Fibroblast of mammary gland (primary cell): ENCODE measurements at places on chromosomes 7 and 10.

DNA sequence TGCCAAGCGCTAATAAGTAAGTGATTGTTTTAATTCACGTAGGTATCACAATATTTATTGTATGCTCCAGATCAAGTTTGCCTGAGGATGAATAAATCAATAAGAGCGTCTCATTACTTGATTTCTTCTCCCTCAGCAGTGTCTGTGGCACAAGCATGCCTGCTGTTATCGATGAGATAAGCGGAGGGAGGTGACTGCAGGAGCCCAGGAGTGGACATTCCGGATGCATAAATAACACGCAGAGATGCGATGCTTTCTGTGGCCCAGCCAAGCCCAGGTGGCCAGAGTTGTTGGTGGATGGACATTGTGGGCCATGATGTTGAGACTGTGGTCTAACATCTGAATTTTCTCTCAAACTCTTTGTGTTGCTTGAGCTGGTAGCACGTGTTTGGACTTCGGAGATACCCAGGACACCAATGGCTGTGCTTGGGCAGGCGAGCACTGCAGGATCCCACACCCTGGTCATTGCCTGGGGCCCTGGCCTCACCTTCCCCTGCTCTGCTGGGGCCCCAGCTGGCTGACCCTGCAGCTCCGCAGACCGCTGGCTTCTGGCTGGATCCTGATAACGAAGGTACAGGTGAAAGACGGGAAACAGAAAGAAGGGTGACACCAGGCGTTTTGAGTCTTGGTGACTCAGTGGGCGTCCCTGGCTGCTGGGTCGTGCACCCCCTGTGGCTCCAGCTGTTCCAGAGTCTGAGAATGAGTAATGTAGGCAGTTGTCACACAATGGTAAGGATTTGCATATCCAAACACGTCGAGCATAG, 31.2 kb upstream of the MNX1 start:
- no peak for DNase-seq

DNA sequence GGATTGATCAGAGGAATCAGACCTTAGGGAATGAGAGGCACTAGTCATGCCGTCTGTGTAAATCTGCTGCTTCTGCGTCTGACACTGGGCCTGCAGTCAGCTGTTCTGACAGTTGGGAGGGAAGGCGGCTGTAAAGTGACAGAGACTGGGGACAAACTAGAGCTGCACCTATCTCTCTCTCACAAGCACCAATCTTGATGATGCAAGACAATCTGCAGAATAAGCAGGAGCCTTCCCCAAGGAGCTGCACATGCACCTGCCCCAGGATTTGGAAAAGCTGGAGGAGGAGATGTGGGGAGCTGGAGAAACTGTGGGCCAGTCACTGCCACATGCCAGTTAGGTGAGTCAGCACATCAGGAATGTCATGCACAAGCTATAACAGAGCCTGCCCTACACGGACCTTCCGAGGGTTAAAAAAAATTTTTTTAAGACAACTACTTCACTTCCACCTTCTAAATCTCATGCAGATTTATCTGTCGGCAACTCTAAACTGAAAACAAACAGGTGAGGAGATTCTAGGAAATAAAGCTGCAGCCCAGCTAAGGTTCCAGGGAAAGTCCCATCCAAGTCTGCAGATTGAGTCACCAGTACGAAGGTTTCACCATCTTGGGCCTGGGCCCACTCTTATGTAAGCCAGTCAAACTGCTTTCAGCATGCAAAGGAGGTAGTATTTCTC, 39.2 kb downstream of the ENO4 start:
- DNase-seq: peak; percentile 81

DNA sequence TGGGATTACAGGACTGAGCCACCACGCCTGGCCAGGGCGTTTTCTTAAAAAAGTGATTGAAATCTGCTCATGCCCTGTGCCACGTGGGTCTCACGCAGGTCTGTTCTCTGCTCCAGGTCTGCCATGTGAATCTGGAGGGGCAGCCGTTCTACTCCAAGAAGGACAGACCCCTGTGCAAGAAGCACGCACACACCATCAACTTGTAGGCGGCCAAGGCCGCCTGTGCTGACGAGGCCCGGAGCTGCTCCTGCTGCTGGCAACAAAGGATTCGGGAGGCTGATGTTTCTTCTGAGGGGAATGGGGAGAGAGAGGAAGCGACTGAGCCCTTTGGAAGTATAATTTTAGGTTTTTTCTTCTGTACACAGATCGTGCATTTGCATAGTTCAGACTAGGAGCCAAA, 23.6 kb upstream of the BMPR1A start:
- no peak for DNase-seq

- DNase-seq: no peak
Measured at GRCh38 chr10:89639326-89639725, 5.7 kb downstream of the PANK1 start.

- no peak for DNase-seq
Measured at GRCh38 chr10:55329796-55330195, 528.8 kb upstream of the PCDH15 start.
